Suprapubic skin (tissue), 4 donors: ENCODE measurements at places on chromosomes 5 and 9.

GRCh38 chr5:178590141-178590923 is at the start of gene COL23A1:
COL23A1 (minus strand) TSS chr5:178590393.
- DNase-seq: peak; percentile 62

DNA sequence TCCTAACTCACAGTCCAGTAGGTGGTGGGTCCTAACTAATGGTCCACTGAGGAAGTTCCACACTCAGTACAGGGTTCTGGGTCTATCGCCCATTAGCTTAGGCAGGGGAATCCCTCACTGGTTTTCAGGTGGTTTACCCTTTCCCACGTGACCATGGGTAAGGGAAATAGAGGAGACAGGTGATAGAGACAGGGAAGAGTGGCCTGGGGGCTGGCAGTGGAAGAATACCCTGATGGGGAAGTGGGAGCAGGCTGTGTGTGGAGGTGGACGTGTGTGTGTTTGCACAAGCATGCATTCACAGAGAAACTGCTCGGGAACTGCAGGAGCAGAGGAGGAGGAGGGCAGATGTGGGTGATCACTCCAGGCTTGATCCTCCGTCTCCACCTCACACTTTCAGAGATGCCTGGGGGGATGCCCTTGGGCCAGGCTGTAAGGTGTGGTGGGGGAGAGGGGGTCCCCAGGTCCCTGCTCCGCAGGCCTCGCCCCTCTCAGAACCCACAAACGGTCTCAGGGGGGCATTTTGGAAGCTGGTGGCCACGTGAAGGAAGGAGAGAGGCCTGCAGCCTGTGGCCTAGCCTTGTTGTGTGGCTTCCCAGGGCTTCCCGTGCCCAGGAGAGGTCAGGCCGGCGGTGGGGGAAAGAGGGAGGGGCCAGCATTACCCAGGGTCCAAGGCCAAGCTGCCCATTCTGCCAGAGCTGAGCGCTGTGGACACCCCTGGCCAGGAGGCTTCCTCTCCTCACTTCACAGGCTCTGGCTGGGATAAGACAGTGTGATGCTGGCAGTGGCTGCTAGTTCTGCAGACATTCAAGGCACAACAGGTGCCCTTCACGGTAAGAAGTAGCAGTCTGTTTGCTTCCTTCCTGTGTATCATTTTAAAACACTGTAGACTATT is 80.0 kb downstream of the OTULIN start:
- DNase-seq: no peak

GRCh38 chr5:167447466-167448375 is 843.7 kb upstream of the WWC1 start:
- no peak for DNase-seq

DNA sequence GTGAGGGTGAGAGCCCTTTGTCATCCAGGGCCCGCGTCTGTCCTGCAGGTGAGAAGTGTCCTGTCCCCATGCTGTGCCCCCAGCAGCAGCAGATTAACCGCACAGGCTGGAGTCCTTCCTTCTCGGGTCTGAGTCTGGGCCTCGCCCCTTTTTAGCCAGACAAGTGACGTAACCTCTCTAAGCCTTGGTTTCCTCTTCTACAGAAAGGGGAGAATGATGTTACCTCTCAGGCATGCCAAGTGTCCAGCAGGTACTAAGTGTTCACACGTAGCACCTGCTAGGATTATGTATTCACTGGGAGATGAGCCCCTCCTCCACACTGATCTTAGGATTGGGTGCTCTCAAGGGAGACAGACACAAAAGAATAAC is 6.9 kb downstream of the NEURL1B start:
- DNase-seq: no peak

DNA sequence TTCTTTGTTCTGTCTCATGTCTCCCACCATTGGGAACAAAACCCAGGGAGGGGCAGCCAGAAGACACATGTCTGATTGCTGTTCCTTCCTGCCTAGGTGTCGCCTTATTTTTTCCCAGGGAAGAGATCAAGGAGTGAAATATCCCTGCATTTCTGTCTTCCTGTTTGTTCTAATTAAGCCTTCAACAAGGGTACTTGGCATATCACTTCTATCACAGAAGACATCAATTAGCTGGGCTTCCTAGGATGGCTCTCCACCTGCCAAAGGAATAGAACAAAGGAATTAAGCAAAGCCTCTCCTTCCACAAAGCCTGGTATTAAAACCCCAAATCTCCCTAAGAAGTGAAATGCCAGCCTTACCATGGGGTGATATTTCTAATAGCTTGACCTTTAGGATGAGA is 299.5 kb upstream of the CD180 start:
- no peak for DNase-seq

DNA sequence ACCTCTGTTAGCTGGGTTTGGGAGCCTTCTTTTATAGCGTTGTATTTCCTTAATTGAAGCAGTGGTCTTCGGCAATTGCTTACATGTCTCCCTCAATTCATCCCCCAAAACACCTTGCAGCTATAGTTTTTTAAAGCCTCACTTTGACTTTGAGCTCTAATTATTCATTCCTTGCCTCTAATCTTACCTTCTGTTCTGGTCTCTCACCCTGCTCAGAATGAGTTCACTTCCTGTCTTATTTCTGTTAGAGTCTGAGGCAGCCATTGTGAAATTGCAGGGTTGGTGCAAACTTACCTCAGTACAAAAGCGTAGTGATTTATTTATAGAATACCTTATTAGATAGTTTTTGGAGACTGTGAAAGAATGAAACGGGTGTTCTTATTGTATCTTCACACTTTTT is 35.0 kb downstream of the AOPEP start:
- DNase-seq: no peak

DNA sequence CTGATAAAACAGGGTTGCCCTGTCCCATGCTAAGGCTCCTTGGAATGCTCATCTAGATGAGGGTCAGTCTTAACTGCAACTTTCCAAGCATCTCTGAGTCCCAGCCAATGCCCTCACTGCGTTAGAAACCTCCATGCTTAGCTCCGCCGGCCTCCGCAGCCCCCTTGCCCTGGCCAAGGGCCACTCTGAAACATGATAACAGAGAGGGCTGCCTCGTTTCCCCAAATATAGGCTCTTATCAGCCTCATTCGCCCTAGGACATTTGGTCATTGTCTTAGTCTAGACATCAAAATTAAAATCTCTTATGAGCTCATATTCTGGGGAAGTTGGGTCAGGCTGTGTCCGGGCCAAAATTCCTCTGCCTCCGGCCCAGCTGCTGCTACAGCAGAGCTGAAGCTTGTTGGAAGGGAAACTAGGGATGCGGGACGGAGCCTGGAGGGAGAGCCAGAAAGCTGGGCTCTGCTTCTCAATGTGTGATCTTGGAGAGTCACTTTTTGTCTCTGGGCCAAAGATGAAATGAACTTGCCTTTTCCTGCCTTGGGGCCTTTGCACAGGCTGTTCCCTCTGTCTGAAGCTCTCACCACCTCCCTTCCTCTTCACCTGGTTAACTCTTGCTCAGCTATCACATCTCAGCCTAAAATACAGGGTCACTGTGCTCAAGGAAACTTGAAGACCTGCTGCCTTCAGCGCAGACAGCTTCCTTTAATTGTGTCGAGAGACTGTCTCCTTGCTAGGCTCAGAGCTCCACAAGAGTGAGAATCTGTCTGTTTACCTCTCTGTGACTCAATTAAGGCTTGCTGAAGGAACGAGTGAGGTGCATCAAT is 191.3 kb downstream of the RGS3 start:
- peak; percentile 60 for DNase-seq
